ELR (cell line): ENCODE measurements at places on chromosomes 7 and 10.

DNA sequence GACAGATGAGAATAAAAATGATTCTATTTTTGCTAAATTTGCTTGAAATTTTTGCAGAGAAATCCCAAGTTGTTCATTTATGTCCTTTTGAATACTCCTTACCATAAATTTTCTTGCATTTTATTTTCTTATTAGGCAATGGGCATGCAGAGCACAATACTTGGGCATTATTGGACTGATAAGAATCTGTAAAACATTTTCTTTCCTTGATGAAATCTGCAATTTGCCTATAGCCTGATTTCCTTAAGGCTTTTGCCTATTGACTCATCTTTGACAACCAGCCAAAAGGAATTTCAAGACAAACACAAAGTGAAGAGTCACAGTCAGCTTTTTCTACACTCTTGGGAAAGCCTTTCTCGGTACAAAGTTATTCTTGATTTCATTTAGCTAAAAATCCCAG is 30.5 kb upstream of the GNAT3 start:
- peak; percentile 92 for DNase-seq

DNA sequence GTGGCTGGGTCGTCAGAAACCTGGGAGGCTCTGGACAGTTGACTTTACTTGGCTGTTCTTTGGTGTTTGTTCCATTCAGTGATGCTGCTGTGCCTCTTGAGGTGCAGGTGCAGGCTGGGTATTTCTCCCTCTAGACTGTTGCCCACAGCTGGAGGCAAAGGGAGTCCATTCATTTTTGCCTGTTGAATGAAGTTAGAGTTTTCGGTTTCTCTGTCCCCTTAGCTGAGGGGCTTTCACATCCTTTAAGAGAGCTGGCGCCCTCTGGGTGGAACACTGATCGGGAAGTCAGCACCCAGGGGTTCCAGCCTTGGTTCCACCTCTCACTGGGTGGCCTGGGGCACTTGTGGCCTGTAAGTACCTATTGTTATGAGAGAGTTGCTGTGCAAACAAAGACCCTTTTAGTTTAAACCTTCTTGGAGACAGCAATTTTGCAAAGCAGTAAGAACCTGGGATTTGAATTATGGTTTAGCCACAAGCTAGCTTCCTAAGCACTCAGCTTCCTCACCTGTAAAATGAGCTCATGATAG is 67.2 kb downstream of the GRK5 start:
- DNase-seq = no peak

DNA sequence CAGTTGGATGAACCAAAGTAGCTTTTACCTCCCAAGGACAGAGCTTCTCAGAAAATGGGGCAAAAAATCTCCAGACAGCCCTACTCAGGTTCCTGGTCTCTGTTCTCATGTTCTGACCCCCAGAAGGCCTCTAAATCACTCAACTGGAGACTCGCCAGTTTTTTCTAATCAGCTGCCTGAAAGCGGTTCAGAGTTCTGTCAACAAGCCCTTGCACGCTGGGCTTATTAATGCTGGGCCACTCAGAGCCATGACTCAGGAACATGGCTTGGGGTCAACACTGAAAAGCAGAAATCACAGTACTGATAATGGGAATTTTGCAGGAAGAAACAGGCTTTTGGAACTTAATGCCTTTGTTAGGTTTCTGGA is 15.3 kb downstream of the ECHDC3 start:
- peak; percentile 52 for DNase-seq

GRCh38 chr10:78330884-78331283 is 297.2 kb downstream of the RPS24 start:
- DNase-seq = no peak

GRCh38 chr10:132520177-132520811 is 17.3 kb upstream of the INPP5A start:
- no peak for DNase-seq

DNA sequence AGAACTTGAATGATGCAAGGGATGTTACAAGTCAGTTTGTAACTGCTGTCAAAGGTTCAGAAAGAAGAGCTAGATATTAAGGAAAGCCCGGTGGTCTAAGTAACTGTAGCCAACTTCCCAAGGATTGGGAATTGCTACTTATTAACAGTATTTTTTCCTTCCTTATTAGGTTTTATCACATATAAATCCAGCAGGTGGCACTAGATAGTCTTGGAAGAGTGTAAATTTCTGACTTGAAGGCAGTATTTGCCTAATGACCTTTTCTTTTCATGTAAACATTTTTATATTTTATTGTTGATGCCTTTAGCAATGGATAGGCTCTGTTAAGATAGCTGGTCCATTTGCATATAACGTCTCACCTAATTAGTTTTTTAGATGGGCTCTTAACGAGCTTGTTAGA is 51.2 kb downstream of the ANLN start:
- peak; percentile 66 for DNase-seq
